ENCODE measurements at places on chromosomes 1 and 21.
A peak's percentile ranks its signal among the peaks of the same experiment; 100 is the strongest.

DNA sequence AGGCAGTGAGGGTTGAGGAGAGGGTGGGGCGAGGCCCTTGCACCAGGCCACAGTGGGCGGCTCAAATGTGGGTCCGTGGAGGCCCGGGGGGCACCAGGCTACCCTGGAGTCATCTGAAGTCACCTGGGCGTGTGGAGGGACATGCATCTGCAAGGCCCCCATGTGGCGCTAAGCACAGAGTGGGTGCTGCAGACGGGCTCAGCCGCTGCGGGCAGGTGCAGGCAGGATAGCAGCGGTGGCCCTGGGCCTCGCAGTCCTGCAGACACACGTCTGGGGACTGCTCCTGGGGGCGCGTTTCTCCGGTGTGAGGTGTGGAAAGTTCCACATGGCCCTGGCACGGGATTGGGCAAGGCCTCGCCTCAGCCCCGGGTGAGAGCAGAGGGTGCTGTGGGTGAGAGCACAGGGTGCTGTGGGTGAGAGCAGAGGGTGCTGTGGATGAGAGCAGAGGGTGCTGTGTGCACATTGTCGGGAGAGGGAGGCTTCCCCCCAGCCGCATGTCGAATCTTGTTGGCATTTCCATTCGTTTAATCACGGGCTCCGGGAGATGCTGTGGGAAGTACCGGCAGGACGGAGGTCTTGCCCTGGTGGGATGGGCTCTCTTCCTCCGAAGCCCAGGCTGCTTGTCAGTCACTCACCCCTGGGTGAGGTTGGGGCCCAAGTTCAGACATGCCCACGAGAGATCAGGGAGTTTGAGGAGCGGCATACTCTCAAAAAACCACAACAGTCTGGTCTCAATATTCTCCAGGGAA, 46.5 kb downstream of the TP73 start:
- no peak for DNase-seq

GRCh38 chr1:78254517-78254916, 208.8 kb downstream of the GIPC2 start:
- DNase-seq, result peak; percentile 38

GRCh38 chr1:4894566-4894965, 240.2 kb downstream of the AJAP1 start:
- DNase-seq, result no peak

- no peak for DNase-seq
These were observed 33.1 kb downstream of the MTOR start for GRCh38 chr1:11229203-11229602.

GRCh38 chr1:92995441-92996430, 34.5 kb upstream of the DIPK1A start:
- no peak for DNase-seq

GRCh38 chr1:212478467-212479025, 45.8 kb downstream of the NENF start:
- DNase-seq, result no peak

DNA sequence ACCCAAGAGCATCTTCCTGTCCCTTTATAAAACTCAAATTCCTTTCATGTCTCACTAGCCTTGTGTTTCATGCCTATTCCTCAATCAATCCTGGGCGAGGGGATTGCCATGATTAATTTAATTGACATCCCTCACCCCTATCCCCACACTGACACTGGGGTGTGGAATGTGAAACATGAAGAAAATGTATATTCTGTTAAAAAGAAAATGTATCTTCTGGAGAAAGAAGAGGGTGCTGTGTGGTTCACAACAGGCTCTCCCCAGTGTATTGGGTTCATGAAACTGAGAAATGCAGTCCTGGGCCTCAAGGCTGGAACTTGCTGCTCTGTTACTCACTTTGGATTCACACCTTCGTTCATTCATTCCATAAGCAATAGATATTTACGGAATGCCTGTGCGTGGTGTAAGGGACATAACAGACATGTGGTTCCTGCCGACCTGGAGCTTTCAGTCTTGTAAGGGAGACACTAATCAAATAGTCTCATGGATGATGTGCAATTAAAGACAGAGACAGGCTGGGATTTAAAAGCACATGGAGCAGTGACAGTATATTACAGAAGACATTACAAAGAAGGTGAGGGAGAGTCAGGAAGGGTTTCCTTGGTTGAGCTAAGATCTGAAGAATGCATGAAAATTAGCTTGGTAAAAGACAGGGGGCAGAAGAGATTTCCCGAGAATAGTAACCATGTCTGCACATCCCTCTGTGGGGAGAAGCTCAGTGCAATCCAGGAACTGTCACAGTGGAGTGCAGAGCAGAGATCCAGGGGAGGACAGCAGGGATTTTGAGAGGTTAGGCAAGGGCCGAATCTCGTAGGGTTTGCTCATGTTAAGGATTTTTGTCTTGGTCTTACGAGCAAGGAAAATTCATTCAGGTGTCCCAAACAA, 32.1 kb downstream of the SERTAD4 start:
- DNase-seq, result no peak

- no peak for DNase-seq
These were observed 16.3 kb upstream of the RPS8 start for GRCh38 chr1:44759077-44759476.

DNA sequence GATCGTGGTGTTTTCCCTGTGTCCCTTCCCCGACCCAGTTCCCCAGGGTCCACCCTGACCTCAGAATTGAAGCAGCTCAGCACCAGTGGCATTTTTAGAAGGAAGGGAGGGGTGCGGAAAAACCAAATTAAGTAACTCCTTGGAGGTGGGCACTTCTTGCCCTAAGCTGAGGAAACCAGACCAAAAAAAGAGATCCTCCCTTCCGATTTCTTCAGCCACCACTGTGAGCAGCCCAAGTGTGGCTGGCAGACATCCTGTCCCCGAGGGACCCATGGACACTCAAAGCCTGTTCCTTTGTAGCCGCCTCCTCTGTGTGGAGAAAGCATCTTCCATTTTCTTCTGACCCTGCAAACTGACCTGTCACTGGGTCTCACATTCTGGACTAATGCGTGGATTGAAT, 31.3 kb downstream of the KIRREL1 start:
- DNase-seq, result no peak

GRCh38 chr1:3313576-3313950, 140.9 kb upstream of the ARHGEF16 start:
- DNase-seq, result peak; percentile 82

DNA sequence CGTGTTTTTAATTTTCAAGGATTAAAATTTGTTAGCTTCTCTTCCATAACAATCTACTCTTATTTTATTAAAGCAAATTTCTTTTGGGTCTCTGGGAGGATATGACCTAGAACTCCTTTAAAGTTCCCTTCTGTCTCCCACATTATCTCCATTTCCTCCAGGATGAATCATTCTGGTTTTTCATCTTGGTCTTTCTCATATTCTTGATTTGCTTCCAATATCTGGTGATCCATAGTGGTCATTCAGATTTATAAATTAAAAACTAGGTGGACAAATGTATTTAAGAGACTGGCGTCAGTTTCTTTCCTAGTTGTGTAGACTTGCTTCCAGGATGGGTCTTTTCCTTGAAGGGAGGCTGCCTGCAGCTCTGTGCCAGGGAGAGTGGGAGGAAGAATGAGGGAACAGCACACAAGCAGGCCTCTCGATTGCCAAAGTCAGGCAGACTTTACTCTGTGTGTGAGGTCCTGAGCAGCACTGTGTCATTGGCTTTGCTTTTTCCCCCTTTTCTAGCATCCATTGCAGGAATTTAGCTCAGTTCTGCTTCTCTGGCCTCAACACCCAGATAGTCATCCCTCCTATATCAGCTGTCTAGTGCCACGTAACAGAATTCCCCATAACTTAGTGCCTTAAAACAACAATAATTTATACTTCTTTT, 48.1 kb upstream of the FOXO6 start:
- DNase-seq, result no peak

GRCh38 chr1:90274376-90274775, 279.5 kb downstream of the ZNF326 start:
- DNase-seq, result no peak

- peak; percentile 79 for DNase-seq
These were observed 48.4 kb downstream of the COLGALT2 start for GRCh38 chr1:183989078-183989577.

- DNase-seq, result no peak
These were observed 37.3 kb downstream of the MFSD2A start for GRCh38 chr1:39992234-39992633.

DNA sequence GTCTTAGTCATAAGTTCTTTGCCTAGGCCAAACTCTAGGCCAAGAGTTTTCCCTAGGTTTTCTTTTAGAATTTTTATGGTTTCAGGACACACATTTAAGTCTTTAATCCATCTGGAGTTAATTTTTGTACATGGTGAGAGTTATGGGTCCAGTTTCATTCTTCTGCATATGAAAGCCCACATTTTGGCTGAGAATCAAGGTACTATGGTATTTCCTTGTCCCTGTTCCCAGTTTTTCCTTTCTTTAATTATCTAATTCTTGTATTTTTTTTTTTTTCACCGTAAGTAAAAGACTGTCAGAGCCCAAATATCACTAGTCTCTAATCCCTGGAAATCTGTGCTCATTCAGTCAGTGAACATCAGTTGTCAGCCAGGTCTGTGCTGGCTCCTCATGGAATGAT, 105.4 kb downstream of the MAP3K21 start:
- DNase-seq, result peak; percentile 16

DNA sequence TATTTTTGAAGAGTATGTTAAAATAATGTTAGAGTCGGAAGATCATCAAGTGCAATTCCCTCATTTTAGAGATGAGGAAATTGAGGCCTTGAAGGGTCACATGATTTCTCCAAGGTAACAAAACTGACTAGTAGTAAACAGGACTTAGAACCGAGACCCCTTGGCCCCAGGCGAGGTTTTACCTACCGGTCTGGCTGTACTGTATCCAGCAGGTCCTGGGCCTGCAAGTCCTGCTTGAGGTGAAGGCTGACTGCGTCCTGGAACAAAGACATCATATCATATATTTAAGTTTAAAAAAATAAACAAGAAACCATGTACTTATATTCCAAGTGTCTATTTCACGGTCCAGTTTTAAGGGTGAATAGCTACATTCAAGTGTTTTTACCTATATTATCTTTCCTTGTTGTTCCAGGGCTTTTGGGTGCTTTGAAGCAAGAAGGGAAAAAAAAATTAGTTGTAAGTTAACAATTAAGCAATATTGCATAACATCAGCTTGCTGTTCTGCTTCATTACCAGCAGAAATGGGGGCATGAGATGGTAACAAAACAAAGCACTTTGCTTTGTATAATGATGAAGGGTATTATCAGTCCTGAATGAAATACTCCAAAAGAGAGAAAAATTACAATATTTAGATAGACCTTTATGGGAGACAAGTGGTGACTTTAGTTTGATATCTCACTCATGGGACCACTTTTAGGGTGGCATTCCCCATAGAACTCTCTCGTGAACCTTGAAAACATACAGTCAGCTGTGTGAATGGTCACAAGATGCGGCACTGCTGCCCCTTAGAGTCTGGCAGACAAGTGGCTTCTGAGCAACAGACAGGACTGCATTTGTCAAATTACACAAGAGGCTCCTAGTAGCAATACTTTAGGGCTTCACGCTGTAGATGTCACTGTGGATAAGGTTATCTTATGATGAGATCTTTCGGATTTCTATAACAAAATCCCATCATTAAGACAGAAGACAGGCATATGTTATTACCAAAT, 29.8 kb upstream of the CFAP298 start:
- no peak for DNase-seq

DNA sequence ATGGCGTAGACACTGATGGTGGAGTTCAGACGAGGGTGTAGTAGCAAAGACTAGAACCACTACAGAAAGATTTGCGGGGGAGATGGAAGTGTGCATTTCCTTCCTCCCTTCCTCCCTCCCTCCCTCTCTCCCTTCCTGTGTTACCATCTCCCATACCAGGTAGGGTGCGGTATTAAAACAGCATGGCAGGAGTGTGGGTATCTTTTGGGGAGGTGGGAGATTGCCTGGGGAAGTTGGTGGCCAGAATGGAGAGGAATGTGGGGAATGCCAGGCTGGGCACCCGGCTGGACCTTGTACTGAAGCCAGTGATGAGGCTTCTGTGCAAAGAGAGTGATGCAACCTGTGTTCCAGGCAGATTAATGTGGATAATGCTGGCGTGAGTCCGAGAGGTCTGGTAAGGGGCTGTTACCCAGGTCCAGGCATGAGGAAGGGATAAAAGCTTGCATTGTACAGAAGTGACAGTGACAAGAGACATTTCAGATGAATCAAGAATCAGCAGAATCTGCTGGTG, 30.3 kb upstream of the PPP2R5A start:
- no peak for DNase-seq

DNA sequence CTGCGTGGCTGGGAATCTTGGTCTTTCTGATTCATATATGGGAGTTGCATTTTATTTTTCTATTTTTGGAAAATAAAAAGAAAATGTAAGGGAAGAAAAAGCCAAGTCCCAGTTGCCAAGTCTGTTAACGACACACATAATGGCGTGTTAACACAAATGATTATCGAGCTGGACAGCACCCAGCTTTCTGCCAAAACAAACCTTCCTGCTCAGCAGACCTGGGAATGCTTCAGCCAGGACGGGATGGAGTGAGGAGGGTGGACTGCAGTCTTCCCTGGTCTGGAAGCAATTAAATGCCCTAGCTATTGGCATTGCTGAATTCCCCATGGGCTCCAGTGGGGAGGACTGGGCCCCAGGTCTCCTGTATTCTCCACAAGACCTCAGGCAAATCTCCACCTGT, 184.2 kb upstream of the USP24 start:
- no peak for DNase-seq

GRCh38 chr1:169896013-169896412, 2.3 kb upstream of the SCYL3 start:
- no peak for DNase-seq

- DNase-seq, result no peak
These were observed 166.5 kb downstream of the PGBD5 start for GRCh38 chr1:230259621-230260020.

DNA sequence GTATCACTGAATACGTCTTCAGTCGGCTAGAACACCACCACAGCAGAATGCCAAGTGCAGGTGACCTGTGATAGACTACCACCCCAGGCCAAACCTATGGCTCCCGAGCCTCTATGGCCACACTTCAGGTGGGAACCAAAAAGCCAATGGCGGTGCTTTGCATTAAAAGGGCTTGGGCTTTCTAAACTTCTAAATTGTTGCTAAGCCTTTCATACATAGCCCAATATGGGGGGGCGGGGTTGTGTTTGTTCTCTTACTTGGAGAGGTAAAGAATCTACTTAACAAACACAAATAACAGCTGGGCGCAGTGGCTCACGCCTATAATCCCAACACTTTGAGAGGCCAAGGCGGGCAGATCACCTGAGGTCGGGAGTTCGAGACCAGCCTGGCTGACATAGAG, 19.7 kb downstream of the USP48 start:
- no peak for DNase-seq

DNA sequence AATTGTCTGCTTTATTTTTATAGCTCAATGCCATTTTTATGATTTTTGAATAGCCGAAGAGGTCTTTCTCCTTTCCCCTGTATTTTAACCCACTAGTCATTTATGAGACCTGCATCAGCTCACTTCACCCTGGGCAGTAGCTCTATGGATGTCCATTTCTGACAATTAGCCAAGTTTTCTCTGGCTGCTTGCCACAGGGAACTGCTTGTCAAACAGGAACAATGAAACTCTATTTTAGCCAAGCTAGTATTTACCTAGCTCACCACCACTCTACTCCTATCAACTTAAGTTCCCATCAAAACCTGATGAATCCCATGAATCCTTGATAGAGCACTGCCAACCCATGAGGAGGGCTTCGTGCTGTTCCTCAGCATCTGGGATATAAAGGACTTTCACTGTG, 406.7 kb downstream of the RWDD3 start:
- no peak for DNase-seq
